Activated CD4-positive, alpha-beta memory T cell treated with anti-CD3 and anti-CD28 coated beads for 36 hours (primary cell): ENCODE measurements at places on chromosomes 13 and 19. TPM values are rescaled to one million over a fixed set of nuclear protein-coding genes. Genes with fewer than 3 reads are reported as not detected.

Gene GNG7
- total RNA-seq: 0.88 TPM

Gene DOCK6
- 5.8 TPM for total RNA-seq

Gene MAP2K7
- total RNA-seq: 29.1 TPM

GRCh38 chr19:29329460-29330134, 116.6 kb upstream of the UQCRFS1 start:
- DNase-seq: peak; percentile 11

DNA sequence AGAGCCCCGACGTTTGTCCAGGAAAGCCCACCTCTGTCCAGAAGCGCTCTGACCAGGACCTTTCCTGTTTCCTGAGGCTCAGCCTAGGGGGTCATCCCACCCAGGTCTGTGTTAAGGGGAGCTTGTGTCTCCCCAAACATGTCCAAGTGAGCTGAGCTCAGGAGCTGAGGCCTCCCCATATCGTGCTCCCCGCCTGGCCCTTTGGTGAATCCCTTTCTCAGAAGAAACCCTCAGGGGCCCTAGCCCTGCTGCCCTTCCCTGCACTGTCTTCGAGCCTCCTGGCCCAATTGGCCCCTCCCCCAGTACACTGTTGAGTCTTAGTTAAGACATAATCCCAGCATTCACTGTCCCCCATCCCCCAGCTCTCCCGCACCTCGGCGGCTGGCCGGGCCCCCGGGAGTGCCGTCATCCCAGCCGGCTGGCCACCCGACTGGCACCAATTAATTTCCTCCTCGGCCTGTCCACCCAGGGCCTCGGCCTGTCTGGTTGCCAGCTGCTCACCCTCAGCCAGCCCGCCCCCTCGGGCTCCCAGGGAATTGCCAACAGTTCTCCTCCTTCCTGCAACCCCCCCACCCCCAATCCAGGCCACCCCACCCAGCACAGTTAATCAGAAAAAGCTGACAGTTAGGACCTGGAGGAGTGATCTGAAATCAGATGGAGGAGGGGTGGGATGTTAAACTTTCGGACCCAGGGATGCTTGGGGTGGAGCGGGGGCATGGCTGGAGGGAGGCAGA, 13.6 kb downstream of the IER2 start:
- peak; percentile 77 for DNase-seq

DNA sequence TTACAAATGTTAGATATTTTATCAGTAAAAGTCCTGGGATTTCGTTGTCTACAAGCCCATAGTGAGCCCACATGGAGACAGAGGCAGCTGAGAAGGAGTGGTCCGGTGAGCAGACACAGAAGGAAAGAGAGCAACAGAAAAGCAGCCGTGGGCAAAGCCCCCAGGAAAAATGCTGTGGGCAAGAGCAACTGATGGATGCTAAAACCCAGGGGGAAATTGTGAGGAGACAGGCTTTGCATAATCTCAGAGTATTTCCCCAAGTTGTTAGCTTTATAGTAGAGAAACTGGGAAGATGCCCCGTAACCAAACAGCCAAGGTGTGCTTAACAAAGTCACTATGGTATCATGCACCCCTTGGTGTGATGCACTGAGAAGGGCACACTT, 35.1 kb downstream of the GJA3 start:
- no peak for DNase-seq

DNA sequence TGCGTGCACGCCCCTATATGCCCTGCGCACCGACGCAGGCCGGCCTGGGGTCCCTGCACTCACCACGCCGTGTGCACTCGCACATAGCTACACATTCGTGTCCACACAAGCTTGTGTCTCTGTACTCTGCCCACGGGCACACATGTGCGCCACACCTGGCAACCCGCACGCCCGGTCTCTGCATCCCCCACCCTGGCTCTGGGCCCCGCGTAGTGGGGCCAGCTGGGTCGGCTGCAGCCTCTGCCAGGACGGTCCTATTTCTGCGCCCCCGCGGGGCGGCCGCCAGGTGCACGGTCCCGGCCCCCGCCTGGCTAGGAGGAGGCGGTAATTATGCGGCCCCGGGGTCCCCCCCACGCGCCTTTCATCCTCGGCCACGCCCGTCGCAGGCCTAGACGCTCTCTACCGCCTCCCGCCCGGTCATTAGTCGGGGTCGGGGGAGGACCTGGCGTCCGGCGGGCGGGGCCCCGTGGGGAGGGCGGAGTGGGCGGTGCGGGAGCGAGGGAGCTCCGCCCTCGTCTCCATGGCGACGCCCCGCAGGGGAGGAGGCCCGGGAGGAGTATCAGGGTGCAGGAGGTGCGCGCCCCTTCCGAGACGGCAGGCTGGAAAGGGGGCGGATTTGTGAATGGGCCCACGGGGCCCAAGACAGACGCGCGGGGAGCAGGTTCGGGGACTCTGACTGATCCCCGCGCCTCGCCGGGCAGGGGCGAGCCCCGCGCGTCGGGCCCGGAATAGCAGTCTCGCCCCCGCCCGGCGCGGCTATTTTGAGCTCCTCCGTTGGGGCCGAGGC, 2.8 kb upstream of the CIRBP start:
- DNase-seq: peak; percentile 90

GRCh38 chr19:11196406-11197287, 698 bp downstream of the KANK2 start:
- no peak for DNase-seq

GRCh38 chr19:15038294-15038693, 11.0 kb upstream of the CASP14 start:
- no peak for DNase-seq
